Peyer's patch (tissue), 4 donors: ENCODE measurements at places on chromosomes 5 and 9. TPM values are rescaled to one million over a fixed set of nuclear protein-coding genes. Genes with fewer than 3 reads are reported as not detected.

- no peaks in the 10 kb centered on the region for H3K4me1 ChIP-seq
- H3K27me3 ChIP-seq = no peaks in the 10 kb centered on the region
- no peak overlapping the region for H3K27ac ChIP-seq
- no peak overlapping the region for H3K4me3 ChIP-seq
- DNase-seq = no peak
- no peaks in the 10 kb centered on the region for H3K36me3 ChIP-seq
Measured at GRCh38 chr5:8060953-8061429, 192.0 kb downstream of the MTRR start.

- no peaks in the 10 kb centered on the region for H3K27me3 ChIP-seq
- no peaks in the 10 kb centered on the region for H3K36me3 ChIP-seq
- H3K4me3 ChIP-seq = no peak overlapping the region
Measured at GRCh38 chr9:81601639-81602623, 87.4 kb downstream of the TLE1 start.

IL5 gene
- not detected for total RNA-seq

PCA3 gene
- total RNA-seq = not detected

- no peaks in the 10 kb centered on the region for H3K36me3 ChIP-seq
- H3K4me3 ChIP-seq = no peak overlapping the region
- no peaks in the 10 kb centered on the region for H3K27me3 ChIP-seq
- no peak overlapping the region for H3K27ac ChIP-seq
- no peak for DNase-seq
Measured at GRCh38 chr5:6446042-6446441, 2.6 kb upstream of the UBE2QL1 start.

GRCh38 chr5:107979900-107980299 is 309.2 kb upstream of the EFNA5 start:
- no peaks in the 10 kb centered on the region for H3K27me3 ChIP-seq
- DNase-seq = no peak
- no peaks in the 10 kb centered on the region for H3K36me3 ChIP-seq
- H3K27ac ChIP-seq = no peak overlapping the region
